Epithelial cell of proximal tubule (primary cell): ENCODE measurements at places on chromosomes 1 and 21. TPM values are rescaled to one million over a fixed set of nuclear protein-coding genes. Genes with fewer than 3 reads are reported as not detected.

- DNase-seq: no peak
Measured at GRCh38 chr1:91754816-91755580, 131.0 kb downstream of the TGFBR3 start.

DNA sequence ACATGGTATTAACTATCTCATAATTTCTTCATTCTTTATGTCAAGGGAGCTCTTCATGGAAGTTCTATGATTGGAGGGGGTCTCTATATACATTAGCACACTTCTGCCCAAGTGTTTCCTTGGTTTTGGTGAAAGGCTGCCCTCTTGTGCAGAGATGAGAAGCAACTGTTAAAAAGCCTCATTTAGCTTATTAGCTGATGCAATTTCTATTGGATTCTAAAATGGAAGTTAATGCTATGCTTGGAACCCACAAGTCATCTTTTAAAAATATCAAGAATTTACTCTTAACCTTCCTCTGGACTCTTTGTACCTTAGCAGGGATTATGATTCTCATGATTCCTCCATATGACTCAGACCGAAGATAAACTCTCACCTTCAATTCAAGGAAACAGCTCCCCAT, 328.9 kb downstream of the PTBP2 start:
- DNase-seq: no peak

DNA sequence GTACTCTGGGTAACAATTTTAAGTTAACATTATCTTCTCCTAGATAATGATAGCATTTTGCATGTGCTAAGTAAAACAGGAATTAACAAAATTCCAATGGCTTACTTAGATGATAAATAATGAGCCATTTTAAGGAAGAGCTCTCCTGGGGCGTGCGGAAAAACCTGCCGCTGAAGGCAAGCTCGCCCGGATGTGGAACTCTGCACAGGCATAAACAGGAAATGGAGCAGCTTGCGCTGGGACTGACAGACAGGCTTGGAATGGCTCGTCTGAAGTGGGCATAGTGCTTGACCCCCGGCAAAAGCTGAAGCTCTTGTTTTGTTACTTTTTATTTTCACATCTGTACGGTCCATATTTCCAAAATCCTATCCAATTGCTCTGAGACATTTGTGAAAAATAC, 169.2 kb downstream of the ZNF281 start:
- DNase-seq: no peak

DNA sequence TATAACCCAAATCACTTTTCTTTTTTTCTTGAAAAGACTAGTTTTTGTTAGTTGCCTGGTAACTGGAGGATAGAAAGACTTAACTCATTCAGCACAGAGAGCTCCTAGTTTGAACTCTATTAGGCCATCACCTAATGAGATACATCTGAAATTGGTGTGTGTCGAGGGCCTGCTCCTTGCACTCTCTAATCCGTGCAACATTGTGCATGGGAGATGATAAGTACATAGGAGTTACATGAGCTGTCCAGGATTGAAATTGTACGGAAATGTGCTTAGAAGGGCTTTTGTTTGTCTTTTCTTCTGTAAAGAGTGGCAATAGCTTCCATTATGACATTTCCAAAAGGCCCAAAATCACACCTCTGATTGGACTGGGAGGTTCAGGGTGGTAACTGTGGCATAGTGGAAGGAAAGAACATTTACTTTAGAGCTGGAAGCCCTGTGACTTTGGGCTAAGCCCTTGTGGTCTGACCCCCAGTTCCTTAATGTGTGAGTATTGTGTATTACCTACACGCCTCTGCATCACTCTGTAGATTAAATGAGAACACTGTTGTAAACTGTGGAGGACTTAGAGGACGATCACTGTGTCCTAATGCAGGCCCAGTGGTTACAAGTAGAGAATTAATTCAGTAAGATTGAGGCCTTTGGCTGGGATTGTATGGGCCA, 71.2 kb downstream of the FGGY start:
- DNase-seq: no peak

Gene ELAPOR1
- 0.29 TPM in 1 of 2 replicates, not detected in the other for total RNA-seq
